ENCODE measurements at places on chromosomes 11 and 22. TPM values are rescaled to one million over a fixed set of nuclear protein-coding genes. Genes with fewer than 3 reads are reported as not detected.

BDNF gene
- polyA plus RNA-seq: 0.92 TPM

CECR2 gene
- polyA plus RNA-seq: 0.31 TPM

OR8G5 gene
- polyA plus RNA-seq: not detected

LRRC10B gene
- polyA plus RNA-seq: 0.44 TPM

TMPRSS6 gene
- polyA plus RNA-seq: 0.25 TPM

OR52H1 gene
- not detected for polyA plus RNA-seq

CCND1 gene
- 17.6 TPM for polyA plus RNA-seq

OR4C12 gene
- polyA plus RNA-seq: not detected

Data from stomach (tissue), 19 donors.